Glomerular endothelial cell (primary cell): ENCODE measurements at places on chromosomes 2 and 18. TPM values are rescaled to one million over a fixed set of nuclear protein-coding genes. Genes with fewer than 3 reads are reported as not detected.

DNA sequence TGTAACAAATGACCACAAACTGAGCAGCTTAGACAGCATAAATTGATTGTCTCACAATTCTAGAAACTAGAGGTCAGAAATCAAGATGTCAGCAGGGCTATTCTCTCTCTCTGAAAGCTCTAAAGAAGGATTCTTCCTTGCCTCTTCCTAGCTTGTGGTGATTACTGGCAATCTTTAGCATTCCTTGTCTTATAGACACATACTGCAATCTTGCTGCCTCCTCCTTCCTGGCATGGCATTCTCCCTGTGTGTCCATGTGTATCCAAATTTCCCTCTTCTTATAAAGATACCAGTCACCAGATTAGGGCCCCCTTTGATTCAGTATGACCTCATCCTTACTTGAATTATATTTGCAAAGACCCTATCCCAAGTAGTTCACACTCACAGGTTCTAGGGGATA lies 2.3 kb downstream of the ASB3 start:
- no peak for DNase-seq

DNA sequence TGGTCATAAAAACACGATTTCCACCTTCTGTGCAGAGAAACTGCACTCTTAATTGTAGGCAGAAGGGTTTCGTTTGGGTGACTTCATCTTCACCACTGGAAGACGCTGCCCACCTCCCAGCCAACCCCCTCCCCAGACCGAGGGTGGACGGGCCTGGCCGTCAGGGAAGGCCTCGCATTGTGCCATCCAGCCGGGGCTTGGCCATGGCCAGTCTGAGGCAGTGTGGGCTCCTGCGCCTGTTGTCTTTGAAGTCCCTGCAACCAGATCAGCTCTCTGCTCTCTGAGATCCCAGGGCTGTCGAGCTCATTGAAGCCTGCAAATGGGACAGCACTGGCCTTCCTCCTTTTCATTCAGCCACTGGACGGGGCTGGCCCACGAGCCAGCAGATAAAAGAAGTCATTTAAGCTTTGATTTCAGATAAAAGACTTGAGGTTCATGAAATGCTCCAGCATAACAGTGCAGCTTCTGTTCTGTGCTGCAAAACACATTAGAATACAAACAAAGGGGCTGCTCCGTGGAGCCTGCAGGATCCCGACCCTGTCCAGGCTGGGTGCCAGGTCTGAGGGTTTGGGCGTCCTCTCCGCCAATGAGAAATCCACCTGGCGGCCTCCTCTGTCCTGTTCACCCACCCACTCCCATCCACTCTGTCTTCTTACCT lies 253.5 kb downstream of the LDLRAD4 start:
- no peak for DNase-seq

DNA sequence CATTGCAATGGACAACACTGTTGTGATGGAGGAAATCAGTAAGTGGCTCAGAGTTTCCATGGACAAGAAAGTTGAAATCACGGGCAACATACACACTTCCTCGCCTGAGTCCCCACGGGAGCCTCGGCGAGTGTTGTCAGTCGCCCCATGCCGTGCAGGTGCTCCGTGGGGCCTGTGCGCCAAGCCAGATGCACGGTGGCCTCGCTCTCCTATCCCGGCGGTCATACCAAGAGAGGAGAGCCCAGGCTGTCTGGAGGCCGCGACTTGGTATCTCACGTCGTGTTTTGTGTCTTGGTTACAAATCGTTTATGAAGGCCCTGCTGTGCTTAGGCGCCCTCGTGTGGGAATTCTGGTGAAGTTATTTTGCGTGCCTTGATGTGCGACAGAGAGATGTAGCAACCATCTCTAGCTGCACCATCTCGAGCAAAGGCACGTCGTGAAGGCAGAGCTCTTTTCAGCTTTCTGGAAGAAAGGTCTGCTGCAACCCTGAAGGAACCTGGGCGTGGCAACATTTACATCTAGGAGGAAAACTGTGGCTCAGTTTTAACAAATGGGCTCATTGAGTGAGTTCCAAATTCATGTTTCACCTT lies 21.8 kb downstream of the ATG4B start:
- no peak for DNase-seq

DNA sequence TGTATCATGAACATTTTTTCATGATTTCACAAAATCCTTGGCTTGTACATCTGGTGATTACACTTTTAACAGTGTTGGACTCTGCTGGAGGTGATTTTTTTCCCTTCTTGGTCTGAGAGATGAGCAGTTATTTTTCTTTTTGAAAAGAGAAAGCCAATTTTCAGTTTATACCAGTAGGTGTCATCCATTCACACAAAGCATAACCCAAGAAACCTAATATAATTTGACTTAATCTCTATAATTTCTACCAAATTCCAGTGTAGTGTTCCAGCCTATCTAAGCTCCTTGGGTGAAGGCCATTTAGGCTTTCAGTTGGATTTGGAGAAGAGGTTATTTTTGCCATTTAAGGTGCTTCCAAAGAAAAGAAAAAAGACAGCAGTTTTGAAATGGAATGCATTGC lies 7.7 kb upstream of the ICOS start:
- no peak for DNase-seq

DNA sequence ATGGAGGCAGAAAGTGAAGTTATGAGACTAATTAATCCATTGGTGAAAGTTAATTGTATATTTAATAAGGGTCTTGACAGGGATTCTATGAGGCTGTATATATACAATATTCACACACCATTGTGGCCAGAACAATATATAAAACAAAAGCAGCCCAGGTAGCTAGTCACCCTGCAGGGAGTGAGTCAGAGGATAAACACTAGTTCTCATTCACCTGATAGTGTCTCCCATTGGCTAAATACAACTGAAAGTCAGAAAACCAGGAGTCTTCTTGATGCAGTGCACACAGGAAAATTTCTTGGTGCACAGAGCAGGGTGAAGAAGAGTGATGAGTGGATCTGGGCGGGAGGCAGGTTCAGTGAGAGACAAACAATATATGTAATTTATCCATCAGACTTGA lies 465.2 kb downstream of the ERBB4 start:
- DNase-seq, result no peak

GRCh38 chr2:118239284-118239683 lies 151.0 kb downstream of the INSIG2 start:
- no peak for DNase-seq

GRCh38 chr2:97011977-97012569 lies 25.7 kb upstream of the FAM178B start:
- DNase-seq, result peak; percentile 48

GRCh38 chr2:233064530-233065199 lies 4.5 kb downstream of the INPP5D start:
- DNase-seq, result no peak

- DNase-seq, result no peak
Observed at GRCh38 chr2:230823264-230823964, 41.3 kb upstream of the ITM2C start.

DNA sequence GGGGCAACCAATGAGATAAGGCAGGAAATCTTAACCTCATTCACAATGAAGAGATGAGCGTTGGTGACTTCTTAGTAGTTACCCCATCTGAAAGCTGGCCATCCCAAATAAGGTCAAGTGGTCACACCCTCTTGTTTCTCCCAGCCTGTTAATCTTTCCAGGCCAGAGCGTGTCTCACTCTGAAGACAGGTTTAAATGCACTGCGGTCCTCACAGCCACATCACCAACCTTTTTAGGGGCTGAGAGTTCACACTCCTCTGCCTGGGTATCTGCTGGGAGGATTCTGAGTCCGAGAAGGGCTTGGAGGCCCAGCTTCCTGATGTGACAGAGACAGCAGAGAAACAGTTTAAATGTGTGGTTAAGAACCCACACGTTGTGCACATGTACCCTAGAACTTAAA lies 13.3 kb upstream of the CNGA3 start:
- DNase-seq, result no peak

DNA sequence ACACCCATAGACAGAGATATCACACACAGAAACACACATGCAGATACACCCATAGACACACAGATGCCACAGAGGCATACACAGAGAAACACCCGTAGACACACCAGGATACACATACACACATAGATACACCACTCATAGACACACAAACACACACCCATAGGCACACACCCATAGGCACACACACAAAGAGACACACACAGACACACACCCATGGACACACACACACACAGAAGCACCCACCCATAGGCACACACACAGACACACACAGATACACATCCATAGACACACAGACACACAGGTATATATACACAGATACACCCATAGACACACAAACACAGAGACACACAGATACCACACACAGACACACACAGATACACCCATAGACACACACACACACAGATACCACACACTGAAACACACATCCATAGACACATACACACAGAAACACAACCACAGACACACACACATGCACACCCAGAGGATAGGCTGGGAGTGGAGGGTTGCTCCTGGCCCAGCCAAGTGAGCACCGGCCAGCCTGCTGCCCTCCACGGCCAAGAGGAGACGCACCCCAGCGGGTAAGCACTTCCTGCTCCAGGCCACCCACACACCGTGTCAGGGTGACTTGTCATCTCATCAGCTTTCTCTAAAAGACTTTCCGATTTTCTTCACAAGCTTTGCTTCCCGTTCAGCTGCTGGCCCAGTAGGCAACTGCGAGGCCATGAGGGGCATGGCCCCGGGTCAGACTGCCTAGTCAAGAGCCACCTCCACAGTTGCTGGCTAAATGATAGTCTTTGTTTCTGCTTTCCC lies 14.1 kb upstream of the CNNM3 start:
- DNase-seq, result no peak

GRCh38 chr2:16686641-16687040 lies 21.0 kb upstream of the CYRIA start:
- no peak for DNase-seq

DNA sequence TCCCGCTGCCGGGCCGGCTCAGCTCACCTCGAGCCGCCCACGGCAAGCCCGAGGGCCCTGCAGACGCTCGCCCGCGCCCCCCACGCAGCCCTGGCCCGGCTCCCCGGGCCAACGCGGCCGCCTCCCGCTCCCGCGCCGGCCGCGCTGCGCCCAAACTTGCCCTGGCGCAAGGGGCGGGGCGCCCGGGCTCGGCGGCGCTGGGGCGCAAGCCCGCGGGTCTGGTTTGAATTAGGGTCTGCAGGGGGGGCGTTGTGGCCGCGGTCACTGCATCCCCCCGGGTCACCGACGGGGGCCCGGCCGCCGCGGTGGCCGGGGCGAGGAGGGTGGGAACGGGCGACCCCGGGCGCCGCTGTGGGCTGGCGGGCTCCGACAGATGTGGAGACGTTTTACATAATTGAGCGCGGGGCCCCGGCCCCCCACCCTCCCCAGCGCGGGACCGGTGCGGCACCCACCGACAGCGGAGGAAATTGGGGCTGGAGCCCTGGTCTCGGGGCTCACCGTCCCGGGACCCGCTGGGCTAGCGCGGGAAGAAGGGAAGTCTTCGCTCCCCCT lies 690 bp downstream of the SDC1 start:
- no peak for DNase-seq

DNA sequence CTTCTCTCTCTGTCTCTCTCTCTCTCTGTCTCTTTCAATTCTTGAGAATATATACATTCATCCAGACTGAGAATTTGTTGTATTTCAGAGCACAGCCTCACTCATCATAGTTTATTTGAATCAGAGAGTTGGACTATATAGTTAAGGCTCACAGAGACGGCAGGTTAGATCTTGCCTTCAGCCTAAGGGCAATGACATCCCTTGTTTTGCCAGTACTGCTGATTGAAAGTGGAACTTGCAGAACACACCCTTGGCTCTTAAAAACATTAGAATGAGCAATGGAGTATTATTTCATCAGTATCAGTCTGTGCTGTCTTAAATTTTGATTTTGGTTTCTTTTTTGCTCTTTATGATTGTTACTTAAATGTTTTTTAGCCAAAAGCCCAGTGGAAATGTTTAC lies 62.0 kb upstream of the DSG1 start:
- DNase-seq, result no peak

DNA sequence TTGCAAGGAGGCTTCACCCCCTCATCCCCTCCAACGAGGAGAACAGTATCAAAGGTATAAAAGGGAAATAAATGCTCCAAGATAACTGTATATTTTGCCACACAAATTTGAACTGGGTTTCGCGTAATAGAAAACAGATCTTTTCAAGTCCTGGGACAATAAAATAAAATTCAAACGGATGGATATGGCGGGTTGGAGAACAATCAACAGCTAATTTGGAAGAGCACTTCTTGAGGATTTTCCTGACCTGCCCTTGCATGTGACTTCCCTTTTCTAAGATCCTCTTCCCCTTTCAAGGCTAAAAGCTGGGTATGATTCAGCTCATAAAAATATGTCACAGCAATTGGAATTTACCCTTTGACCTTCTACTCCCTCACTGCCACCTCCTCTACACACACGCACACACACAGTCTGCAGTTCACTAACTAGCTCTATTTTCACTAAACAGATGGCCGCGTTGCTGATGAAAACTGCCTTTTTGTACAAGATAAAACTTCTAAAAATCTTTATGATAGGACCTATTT lies 386.9 kb downstream of the FIGN start:
- peak; percentile 64 for DNase-seq

- no peak for DNase-seq
Observed at GRCh38 chr2:196594158-196594557, 45.4 kb upstream of the CCDC150 start.

GRCh38 chr2:165575044-165575615 lies 105.6 kb downstream of the CSRNP3 start:
- no peak for DNase-seq

- no peak for DNase-seq
Observed at GRCh38 chr18:10798727-10799550, 273.1 kb downstream of the NAPG start.

GRCh38 chr2:71530641-71531332 lies 77.4 kb downstream of the DYSF start:
- peak; percentile 44 for DNase-seq

GPBAR1 gene
- 0.35 and 0.39 TPM in 2 replicates for total RNA-seq

SERPINB10 gene
- total RNA-seq, result not detected in 2 replicates

DSG4 gene
- not detected in 2 replicates for total RNA-seq

FBXO15 gene
- total RNA-seq, result 0.10 and 0.23 TPM in 2 replicates

IL1RL1 gene
- total RNA-seq, result 5.8 and 20.5 TPM in 2 replicates

POTEJ gene
- total RNA-seq, result not detected in 2 replicates

M1AP gene
- not detected in 2 replicates for total RNA-seq

COMMD1 gene
- total RNA-seq, result 35.3 and 48.1 TPM in 2 replicates

DNAH7 gene
- total RNA-seq, result 0.12 TPM in 1 of 2 replicates, not detected in the other
